Hematopoietic multipotent progenitor cell treated with erythropoietin and hydrocortisone succinate and interleukin-3 and kit ligand, for 15 days (in vitro differentiated cells): ENCODE measurements at places on chromosomes 6 and 20.

GRCh38 chr6:52333840-52334200 lies 28.1 kb upstream of the PAQR8 start:
- DNase-seq: no peak

GRCh38 chr20:46558511-46558959 lies 8.1 kb upstream of the OCSTAMP start:
- DNase-seq: no peak

DNA sequence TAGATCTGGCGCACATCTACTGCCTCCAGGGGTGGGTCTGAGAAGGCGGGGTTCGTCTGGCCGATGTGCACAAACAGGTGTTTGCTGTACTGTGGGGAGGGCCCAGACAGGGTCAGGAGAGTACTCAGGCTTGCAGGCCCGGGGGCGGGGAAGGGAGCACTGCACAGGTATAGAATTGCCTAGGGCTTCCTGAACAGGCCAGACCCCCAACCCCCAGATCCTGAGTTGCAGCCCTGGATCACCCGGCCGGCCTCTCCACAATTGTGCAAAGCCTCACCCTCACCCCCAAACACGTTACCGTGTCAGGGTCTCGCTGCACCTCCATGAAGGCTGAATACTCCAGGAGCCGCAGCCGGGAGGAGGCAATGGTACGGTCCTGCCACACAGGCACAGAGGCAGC lies 7.8 kb downstream of the RPL10A start:
- no peak for DNase-seq

- DNase-seq: no peak
These were observed 4.6 kb upstream of the SIM1 start for GRCh38 chr6:100469101-100469859.
